ENCODE measurements at places on chromosomes 16 and 17.

DNA sequence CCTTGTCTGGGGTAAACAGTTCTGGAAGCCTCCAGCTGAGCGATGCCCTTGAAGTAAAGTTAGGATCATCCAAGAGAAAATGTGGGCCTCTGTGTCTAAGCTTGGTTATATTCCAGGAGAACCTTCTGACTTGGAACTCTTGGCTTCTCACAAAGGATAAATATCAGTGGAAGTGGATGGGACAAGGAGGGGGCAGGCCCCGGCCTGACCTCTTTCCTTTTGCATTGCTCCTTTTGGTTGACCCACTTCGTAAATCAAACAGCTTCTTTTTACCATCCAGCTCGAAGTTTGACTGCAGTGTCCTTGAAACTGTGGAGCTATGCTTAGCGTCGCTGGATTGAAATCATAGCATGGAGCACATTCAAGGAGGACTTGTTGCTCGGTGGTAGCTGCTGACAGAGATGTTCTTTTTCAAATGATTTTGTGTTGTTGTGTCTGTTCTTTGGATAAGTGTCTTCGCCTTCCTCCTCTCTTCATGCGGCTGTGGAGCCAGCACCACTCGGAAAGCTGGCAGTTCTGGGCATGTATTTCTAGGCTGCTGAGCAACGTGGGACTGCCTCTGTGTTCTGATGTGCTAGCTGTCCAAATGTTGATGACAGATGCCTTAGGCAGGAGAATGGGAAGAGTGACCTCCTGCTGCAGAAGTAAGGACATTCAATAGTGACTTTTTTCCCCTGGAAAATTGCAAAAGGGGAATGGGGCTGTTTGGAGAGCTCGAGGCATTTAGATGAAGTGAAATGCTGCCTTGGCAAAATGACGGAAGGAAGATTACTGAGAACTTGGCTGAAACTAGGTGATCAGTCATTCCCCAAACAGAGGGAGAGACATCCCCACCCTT, 4.5 kb downstream of the MINK1 start:
- no peak for DNase-seq

- peak; percentile 10 for DNase-seq
Measured at GRCh38 chr16:68236137-68236825, 354 bp upstream of the ESRP2 start.

GRCh38 chr17:52536489-52536888, 378.0 kb upstream of the CA10 start:
- no peak for DNase-seq

- DNase-seq, result no peak
Measured at GRCh38 chr17:36932694-36933511, 4.4 kb upstream of the LHX1 start.

DNA sequence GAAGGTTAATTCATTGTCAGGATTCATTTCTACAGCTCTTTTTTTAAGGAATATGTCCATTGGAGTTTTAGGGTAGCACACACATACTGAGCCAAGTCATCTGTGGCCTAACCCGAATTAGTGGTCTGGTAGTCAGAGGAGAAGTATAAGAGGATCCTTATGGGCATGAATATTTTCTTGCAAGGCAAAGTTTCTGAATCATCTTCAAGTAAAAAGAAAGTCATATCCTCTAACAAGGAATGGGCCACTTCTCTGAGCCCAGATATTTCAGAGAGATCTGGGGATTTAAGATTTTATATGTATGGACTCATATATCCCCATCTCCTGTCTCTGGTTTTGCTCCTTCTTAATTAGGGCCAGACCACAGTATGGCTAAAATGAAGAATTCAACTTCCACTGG, 99.2 kb upstream of the CDH8 start:
- DNase-seq, result no peak

- no peak for DNase-seq
Measured at GRCh38 chr16:75942351-75942750, 216.1 kb upstream of the CPHXL start.

DNA sequence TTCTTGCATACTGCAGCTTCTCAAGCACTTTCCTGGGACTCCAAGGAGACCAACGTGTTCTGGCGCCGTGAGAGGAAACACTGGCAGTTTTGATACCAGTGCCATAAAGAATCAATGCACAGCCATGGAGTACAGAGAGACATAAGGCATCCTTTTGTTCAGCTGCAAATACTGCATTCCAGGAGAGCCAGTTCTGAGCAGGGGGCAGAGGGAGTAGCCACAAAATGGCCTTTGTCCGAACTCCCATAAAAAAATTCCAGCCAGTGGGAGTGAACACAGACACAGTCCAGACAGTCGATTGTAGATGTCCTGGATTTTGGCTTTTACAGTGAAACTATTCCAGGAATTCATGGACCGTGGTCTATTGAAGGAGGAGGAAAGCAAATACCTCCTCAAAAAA, 36.2 kb upstream of the TEKT3 start:
- DNase-seq, result no peak

DNA sequence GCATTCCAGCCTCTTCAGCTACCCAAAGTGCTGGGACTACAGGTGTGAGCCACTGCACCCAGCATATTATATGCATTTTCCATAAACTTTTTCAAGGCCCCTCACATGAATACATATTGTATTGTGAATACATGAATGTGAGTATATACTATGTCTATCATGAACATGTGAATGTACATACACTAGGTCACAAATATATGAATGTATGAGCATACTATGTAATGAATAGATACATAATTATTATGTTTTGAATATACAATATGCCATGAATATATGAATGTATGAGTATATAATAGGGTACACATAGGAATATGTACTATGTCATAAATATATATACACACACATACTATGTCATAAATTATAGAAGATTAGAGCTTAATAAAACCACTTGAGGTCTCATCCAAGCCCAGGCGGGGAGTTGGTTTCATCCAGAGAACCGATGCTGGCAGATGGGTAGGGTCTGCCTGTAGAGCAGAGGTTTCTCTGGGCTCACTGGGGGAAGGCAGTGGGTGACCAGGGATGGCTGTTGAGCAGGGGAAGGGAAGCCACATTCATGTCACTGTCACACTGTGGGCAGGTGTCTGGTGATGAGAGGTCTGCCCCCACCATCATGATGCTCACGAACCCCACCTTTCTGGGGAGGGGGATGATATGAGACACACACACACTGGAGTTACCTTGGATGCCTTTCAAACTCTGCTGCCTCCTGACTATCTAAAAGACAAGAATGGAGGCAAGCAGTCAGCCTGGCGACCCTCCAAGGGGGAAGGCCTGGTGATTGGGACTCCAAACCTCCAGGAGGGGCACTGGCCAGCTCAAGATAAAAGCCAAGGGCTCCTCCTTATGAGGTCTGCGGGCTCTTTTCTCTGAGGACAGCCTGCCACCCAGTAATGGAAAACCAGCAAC, 7.3 kb downstream of the C16orf95 start:
- DNase-seq, result no peak

- DNase-seq, result no peak
Measured at GRCh38 chr17:50861822-50862528, 4.2 kb downstream of the TOB1 start.

DNA sequence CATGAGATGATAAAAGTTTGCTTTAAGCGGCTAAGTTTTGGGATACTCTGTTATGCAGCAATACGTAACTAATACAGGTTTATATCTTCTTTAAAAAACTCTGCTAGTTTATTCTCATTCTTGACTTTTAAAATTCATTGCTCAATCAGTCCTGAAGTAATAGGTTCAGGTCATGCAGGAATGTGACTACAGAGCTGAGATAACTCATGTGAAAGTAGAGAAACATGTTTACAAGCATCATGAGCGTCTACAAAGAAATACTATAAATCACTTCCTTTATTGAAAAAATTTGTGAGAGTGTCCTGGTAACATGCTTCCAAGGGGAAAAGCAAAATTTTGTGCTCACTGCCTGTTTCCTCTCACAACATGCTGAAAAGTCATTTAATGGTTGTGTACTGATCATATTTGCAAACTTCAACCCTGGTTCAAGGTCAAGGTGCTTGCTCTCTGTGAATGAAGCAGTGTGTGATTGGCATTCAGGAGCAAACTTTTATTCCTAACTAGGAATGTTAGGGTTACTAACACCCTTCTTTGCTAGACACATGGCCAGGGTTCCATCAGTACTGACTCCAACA, 12.5 kb upstream of the TMIGD1 start:
- DNase-seq, result no peak

GRCh38 chr16:49929626-49930025, 73.7 kb upstream of the ZNF423 start:
- no peak for DNase-seq

GRCh38 chr17:44197980-44198720, 1.5 kb downstream of the ATXN7L3 start:
- no peak for DNase-seq

DNA sequence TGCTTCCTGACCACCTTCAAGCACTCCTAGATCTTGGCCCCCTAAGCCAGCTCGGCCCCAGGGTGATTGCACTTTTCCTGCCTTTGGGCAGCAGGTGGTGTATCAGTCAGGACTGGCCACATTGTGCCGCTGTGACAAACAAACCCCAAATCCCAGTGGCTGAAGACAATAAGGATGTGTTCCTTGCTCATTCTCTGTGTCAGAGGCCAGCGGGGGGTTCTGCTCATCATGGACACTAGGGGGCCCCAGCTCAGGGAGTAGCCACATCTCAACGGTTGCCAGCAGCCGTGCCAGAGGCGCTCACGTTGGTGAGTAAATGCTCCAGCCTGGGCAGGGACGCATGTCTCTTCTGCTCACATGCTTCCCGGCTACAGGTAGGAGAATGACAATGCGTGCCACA, 60.4 kb downstream of the ZDHHC7 start:
- no peak for DNase-seq

- DNase-seq, result no peak
Measured at GRCh38 chr17:10757067-10757466, 27.2 kb upstream of the TMEM220 start.

GRCh38 chr17:83170571-83171260, 91.3 kb downstream of the METRNL start:
- no peak for DNase-seq

- no peak for DNase-seq
Measured at GRCh38 chr16:70582280-70582978, 58.8 kb downstream of the SF3B3 start.

DNA sequence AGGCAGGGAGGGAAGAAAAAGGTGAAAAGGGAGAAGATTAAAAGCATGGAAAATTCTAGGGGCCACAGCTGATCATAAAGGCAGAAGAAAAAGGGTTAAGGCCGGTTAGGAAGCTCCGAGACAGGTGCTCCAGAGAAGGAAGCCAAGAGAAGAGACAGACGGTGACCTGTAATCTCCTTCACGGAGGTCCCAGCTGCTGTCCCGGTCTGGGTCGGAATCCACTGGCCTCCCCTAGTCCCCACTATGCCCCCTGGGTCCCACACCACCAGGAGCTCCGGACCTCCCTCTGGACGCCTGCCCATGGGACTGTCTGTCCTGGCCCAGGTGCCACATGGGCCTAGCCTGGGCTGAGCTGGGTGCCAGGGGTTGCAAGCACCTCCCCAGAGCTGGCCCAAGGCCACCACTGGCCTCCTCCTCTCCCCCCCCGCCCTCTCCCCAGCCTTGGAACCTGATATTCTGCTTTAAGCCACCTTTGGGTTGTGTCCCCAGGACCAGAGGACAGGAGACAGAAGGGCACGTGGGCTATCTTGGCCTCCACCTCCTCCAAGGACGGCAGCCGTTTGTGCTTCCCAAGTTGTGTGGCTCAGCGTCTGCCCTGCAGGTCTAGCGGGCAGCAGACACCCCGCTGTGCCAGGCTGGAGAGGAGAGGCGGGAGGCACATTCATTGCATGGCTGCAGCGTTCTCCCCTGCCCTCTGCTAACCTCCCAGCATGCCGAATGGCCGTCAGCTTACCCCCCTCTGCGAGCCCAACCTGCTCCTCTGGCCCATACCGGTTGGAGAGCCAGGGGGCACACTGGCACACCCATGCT, 102.4 kb downstream of the ENGASE start:
- DNase-seq, result no peak

GRCh38 chr16:47887496-47887895, 268.3 kb downstream of the ABCC12 start:
- no peak for DNase-seq

GRCh38 chr17:61383689-61384201, 15.9 kb upstream of the TBX2 start:
- DNase-seq, result no peak

DNA sequence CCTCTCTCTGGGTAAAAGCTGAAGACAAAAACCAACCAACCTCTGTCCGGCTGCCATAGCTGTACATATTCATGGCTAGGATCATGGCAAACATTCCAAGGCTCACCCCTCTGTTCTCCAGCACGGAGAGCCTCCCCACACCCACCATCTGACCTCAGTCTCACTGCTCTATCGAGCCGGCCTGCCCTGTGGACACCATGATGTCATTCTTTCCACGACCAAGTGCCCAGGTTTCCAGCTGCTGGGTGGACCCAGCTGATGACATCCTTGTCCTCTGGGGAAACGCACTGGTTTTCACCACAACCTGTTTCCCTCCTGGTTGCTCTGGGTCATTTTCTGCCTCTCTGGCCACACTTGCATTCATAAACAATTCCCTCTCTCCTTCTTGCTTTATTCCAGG, 67.7 kb downstream of the NDEL1 start:
- no peak for DNase-seq

DNA sequence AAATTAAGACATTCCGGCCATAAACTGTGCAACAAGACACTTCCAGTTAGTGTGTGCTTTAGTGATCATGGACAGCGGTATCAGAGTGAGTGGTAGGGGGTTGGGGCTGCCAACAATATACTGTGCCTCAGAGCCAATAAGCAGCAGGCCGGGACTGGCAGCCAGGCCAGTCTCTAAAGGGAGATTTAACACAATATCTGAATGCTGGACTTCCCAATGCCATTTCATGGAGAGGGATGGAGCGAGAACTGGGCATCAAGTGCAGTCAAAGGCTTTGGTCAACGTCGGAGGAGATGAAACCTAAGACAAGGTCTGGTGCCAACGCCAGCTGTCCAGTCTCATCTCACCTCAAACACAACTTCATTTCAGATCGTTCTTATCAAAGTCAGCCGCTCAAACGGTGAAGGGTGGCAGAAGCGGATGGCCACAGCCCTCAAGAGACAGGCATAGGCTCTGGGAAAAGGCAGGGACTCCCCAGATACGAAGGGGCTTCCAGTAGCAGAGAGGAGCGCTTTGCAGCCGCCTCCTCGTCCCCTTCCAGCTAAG, 935 bp downstream of the USP32 start:
- no peak for DNase-seq

- DNase-seq, result no peak
Measured at GRCh38 chr17:59627274-59627673, 7.6 kb downstream of the CLTC start.

DNA sequence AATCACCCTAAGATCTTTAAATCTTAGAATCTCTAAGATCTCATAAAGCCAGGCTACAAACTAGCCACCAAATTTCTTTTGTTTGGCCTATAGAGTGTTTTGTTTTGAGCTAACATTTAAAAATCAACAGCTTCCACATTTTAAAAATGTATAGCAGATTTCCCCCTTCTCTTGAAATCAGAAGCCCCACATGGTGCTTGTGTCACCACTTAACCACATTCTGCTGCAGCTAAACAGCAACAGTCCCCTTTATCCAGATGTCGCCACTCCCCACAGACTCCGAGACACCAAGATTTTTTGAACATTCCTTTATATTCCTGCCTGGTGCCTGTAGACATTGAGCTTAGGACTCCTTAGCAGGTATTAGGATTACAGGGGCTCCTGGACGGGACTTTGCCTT, 16.0 kb downstream of the GUCY2D start:
- no peak for DNase-seq

GRCh38 chr16:79104567-79104966, 496.0 kb downstream of the MAF start:
- DNase-seq, result no peak

- peak; percentile 10 for DNase-seq
Measured at GRCh38 chr17:78923660-78924453, 1.3 kb downstream of the TIMP2 start.

GRCh38 chr16:10594312-10594950, 14.0 kb upstream of the EMP2 start:
- no peak for DNase-seq

- DNase-seq, result peak; percentile 16
Measured at GRCh38 chr17:7479213-7480088, at the start of gene ZBTB4. Gene ZBTB4 (minus strand): TSS chr17:7479631. CDS start chr17:7466801, 12,830 bp downstream.
